Nucleus accumbens (tissue), 56 donors: ENCODE measurements at places on chromosomes 2 and 18.

GRCh38 chr18:22558945-22559385, 141.2 kb upstream of the CTAGE1 start:
- DNase-seq, result no peak

DNA sequence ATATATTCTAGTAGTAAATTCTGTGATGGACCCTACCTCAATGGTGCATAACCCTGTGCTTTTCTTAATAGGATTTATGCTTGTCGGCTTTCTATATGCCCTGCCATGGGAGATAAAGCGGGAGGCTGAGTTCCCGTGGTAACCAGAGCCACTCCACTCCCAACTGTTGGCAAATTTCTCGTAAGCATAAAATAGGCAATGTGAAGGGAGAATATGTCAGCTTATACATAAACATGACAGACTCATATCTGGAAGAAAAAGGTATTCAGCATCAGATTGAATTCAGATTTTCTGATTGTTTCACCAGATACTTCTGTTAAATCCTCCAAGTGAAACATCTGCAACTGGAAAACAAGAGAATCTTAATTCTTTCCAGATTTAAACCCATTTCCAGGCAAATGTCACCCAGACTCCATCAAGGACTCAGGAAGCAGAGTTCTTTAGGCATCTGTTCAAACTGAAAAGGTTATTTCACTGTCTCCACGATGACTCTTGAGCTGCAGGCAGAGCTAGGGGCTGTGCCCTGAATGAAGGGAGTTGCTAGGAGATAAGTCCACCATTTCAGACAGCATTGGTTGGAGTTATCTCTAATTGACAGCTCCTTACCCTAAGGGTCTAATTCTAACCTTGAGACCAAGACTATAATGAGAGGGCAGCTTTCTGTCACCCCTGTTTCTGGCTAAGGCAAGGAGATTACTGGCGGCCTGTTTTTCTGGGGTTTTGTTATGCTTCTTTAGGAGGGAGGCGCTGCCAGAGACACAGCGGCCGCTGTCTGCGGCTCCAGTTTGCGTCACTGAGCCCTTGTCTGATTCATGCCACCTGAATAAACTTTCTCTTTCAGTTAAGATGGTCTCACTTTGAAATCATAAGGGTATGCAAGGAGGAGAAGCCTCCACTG, 381.3 kb downstream of the SOX11 start:
- peak; percentile 44 for DNase-seq

DNA sequence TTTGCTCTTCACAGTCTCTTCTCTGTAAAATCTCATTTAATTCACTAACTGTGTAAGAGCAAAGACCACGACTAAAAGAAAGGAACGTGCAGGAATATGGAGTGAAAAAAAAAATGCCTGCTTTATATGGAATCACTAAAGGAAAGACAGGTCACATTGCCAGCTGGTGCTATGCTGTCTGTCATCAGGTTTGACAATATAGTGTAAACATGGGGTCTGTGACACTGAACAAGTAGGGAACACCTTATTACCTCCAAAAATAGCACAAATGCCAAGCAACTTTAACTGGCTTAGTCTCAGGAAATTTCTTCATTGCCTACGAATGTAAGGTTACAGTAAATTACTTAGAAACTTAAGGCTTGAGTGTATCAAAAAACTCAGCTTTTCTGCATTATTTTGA, 364.5 kb upstream of the LINC00305 start:
- DNase-seq, result no peak

GRCh38 chr2:39289609-39290008, 45.8 kb upstream of the CDKL4 start:
- DNase-seq, result no peak

GRCh38 chr2:12726271-12726670, 9.5 kb downstream of the TRIB2 start:
- DNase-seq, result no peak

DNA sequence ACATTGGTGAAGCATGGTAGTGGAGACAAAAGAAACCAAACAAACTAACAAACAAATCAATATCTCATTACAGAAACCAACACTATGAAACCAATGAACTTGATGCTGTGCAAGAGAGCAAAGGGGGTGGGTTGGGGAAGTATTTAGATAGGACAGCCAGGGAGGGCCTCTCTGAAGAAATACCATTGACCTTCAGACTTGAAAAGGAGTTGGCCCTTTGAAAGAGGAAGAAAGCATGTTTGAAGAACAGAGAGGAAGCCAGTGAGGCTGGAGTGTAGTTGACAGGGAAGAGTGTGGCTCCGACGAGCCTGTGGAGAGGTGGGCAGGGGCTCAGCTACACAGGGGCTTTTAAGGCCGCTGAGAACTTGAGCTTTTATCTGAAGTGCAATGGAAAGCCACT, 151.0 kb upstream of the GATA6 start:
- DNase-seq, result no peak

GRCh38 chr2:8525582-8526402, 156.1 kb upstream of the ID2 start:
- peak; percentile 16 for DNase-seq

DNA sequence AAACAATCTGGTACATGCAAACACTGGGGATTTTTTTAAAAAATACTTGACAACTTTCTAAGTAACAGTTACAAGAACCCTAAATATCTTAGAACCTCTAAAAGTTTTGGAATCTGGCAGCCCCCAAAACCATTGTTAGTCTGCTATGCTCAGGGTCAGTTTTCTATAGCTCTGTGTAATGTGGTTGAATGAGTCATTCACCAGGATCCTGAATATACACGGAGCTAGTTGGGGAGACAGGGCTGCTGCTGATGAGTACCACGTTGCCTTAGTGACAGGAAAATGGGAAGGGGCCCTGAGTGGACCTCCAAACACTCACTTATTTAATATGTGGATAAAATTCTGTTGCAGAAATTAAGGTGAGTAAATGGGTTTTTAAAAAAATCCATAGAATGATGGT, 36.9 kb upstream of the TANC1 start:
- no peak for DNase-seq

DNA sequence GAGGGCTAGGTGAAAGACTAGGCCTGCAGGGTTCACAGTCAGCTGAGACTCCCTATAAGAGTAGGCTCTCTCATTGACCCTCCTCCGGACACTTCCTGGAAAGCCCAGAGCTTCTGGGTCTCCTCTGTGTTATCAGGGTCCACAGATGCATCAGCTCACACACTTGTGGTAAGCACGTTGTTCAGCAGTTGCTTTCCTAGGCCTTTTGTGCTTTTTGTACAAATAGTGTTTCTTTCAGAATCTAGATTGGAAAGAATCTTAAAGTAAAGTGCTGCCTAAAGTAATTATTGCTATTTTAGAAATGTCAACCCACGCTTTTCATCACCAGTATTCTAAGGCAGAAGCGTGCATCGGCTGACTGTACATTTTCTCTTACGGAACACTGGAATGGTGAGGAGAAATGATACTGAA, 15.5 kb downstream of the SLC9A2 start:
- DNase-seq, result no peak

DNA sequence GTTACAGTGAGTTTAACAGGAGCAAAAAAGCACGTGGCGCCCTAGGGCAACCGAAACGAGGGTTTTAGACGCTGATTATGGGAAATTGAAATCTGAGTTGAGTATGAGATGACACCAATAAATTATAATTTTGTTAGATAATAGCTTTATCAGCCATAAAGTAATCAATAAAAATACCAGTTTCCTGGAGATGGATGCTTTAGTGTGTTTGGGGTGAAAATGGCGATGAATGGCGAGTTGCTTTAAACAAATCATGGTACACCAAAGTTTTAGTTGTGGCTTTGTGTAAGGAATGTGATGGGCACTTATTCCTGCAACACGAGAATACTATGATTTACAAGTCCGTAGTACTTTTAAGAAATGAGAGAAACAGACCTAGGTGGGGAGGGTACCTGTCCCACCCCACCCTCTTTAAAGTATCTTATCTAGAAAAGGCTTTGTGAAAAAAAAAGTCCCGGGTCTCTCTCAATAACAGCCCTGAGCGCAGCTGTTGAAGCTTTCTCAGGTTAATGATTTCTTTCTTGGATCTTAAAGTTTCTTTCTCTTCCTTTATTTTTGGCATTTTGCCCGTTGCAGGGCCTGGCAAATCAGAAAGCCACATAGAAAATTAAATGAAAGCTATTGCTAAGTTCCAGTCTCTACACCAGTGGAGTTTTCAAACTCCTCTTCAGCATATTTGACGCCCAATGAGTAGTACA, 1.5 kb upstream of the RRM2 start:
- no peak for DNase-seq

DNA sequence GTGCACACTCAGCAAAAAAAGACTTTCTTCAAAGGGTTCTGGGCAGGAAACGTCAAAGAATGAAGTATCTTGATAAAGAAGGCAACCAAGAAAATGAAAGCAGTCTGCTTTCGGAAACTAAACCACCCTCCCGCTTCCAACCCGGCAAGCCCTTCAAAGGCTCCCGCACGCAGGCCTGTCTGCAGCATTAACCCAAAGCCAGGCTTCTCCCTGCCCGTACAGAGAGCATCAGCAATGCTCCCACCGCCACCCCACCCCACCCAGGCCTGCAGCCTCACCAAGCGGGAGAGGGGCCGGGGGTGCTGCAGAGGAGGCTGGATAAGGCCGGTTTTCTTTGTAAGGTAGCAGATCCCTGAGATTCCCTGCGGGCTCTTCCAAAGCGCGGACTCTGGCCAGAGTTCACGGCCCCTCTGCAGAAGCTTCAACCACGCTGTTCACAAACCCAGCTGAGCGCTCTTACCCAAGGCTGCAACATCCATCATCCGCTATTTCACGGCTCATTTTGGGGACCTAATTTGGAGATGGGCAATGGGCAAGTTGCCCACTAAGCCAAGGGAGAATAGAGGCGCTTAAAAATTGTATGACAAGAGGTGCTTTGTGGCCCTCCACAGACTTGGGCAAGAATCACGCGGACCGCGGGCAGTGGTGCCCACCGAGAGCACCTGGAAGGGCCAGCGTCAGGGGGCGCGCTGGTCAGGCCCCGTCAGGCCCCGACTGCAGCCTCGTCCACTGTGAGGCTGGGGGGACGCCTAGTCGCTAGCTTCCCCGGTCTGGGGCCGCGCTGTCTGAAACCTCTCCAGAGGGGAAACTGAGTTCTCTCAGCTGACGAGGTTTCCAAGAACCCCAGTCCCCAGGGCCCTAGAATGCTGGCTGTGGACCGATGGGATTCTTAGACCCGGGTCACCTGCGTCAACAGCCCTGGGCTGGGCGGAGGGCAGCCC, 225.4 kb upstream of the ID2 start:
- DNase-seq, result no peak

DNA sequence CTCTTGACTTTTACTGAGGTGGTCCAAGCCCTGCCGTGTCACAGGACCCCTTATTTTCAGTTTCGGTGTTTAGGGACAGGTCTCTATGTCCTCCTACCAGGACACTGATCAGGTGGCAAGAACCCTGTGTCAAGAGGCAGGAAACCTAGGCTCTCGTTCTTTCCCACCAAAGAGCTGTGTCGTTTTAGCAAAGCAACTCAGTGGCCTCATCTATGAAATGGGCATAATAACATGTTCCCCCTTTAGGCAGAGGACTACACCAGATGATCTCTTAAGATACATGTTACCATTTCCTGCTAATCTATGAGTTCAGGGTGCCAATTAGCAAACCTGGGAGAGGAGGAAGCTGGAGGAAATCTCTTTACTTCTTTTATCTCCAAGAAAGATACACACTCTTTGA, 1.9 kb downstream of the RAB31 start:
- DNase-seq, result no peak

DNA sequence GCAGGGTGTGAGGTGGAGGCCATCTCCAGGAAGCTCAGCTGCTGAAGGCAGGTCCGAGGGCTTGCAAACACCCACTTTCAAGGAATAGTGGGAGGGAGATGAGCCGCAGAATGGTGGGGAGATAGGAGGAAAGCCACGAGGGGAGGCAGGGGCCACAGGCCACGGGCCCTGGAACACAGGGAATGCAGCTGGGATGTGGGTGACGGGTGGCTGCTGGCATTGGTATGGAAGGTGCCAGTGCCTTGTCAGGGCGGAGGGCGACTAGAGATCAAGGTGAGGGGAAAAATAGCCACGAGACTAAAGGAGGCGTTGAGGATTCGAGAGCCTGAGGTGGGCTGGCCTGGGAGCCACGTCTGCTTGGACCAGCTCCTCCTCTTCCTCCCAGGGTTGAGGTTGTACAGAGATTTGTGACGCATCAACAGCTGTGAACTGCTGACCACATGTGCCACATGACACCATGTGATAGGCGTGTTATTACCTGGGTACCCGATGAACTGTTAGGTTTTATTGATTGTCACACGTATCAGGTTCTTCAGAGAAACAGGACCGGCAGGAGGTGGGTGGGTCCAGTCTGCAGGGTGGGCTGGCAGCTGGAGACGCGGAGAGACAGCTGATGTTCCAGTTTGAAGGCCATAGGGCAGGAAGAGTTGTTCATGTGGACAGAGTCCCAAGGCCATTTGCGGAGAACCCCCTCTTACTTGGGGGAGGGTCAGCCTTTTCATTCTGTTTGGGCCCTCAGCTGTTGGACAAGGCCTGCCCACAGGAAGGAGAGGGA, 9.9 kb downstream of the IMPA2 start:
- no peak for DNase-seq

DNA sequence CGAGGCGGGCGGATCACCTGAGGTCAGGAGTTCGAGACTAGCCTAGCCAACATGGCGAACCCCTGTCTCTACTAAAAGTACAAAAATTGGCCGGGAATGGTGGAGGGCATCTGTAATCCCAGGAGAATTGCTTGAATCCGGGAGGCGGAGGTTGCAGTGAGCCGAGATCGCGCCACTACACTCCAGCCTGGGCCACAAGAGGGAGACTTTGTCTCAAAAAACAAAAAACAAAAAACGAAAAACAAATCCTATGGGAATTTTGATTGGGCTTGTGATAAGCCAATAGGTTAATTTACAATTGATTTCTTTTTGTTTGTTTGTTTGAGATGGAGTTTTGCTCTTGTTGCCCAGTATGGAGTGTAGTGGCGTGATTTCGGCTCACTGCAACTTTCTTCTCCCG, 24.2 kb upstream of the TOGARAM2 start:
- DNase-seq, result no peak

- DNase-seq, result no peak
Observed at GRCh38 chr2:219562049-219563020, 9.0 kb downstream of the OBSL1 start.

DNA sequence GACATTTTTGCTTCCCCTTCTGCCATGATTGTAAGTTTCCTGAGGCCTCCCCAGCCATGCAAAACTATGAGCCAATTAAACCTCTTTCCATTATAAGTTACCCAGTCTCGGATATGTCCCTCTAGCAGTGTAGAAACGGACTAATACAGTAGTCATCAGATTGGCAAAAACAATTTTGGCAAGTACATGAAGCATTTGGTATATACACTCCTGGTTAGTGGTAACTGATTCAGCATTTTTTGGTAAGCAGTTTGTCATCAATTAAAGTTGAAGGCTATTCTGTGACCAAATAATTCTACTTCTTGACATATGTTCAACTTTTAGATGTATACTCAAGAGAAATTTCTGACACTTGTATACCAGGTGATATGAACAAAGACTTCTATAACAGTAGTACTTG, 190.5 kb upstream of the STON1 start:
- DNase-seq, result no peak

DNA sequence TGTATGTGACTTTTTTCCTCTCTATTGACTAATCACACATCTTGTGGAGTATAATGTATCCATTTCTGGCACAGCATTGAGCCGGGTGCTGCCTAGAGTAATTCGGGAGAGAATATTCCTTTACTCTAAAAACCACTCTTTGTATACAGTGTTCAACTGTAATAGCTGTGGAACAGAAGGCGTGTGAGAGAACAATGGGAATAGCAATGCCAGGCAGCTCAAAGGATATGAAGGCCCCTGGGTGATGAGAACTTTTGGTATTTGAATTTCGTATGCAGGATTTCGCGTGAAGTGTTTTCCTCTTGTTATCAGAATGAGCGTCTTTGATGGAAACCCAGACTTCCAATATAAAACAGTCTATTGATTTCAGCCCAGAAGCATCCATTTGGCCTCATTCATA, 84.6 kb upstream of the MAP3K20 start:
- DNase-seq, result no peak

GRCh38 chr2:200309296-200310049, 3.0 kb downstream of the SPATS2L start:
- no peak for DNase-seq
